ENCODE measurements at places on chromosomes 11 and 22.

GRCh38 chr11:133206313-133207005, 325.8 kb downstream of the OPCML start:
- DNase-seq, result no peak

- DNase-seq, result no peak
Observed at GRCh38 chr11:23041001-23041503, 180.8 kb upstream of the CCDC179 start.

- DNase-seq, result no peak
Observed at GRCh38 chr11:1514336-1515061, 27.9 kb upstream of the MOB2 start.

- DNase-seq, result no peak
Observed at GRCh38 chr11:46238078-46238966, 39.1 kb upstream of the CREB3L1 start.

- DNase-seq, result no peak
Observed at GRCh38 chr11:113248702-113249490, 65.5 kb upstream of the TTC12 start.

DNA sequence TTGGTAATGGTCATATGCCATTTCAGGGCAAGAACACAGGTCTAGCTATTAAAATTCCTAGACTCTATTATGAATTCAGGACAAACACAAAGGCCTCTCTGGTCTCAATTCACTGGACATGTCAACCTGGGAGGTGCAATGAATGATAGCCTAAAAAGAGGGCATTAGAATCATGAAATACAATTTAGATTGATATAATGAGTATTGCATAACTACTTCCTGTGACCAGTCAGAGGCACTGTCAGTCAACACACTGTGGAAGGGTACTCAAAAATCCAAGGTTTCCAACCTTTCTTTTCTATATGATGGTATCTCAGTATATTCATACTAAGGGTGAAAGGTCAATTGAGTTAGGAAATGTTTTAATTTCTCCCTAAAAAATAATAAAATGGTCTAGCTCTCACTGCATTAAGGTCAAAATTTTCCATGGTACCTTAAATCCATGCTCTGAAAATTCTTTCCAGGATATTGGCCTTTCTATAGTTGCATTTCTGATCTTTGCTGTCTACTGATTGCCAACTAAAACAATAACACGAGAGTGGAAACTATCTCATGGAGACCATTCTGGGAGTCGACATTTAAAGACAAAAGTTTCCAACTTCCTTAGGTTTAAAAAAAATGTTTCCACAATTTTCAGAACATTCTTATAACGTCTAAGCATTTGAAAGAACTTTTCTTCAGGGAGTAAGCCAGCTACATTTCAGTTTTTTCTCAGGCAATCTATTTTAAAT, 81.7 kb upstream of the APOA1 start:
- DNase-seq, result no peak

DNA sequence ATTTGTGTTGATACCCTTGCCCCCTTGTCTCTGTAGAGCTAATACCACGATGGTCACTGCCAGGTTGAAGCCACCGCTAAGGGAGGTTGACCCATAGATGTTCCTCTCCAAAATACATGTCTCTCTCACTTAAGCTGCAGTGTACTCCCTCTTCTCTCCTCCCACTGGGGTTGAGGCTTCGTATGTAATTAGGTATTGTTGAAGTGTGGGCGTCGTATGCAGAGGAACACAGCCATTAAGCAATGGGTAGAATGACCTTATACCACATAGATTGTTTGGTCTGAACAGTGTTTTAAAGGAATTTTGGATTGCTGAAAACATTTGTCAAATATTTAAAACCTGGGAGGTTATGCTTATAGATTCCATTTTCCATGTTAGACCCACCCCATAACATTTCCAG, 71.9 kb downstream of the TRAF6 start:
- DNase-seq, result no peak

- peak; percentile 54 for DNase-seq
Observed at GRCh38 chr22:25235547-25236290, 16.3 kb downstream of the CRYBB2 start.

- DNase-seq, result no peak
Observed at GRCh38 chr11:3139481-3140290, 25.4 kb downstream of the OSBPL5 start.

DNA sequence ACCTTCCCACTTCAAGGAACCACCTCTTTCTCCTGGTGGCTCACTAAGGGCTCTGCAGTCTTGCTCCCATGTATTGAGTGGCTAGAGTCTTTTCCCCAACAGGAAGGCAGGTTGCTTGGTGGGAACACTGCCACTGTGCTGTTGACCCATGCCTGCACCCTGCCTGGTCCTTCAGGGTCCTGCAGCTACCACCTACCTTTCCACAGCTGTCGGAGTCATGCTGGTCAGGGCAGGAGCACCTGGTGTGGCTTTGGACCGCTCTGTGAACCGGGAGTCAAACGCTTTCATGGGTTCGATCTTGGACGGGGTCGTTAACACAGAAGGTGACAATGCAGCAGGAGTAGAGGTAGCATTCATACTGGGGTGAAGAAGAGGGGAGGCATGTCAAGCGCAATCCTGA, 56.1 kb downstream of the HIRA start:
- no peak for DNase-seq

DNA sequence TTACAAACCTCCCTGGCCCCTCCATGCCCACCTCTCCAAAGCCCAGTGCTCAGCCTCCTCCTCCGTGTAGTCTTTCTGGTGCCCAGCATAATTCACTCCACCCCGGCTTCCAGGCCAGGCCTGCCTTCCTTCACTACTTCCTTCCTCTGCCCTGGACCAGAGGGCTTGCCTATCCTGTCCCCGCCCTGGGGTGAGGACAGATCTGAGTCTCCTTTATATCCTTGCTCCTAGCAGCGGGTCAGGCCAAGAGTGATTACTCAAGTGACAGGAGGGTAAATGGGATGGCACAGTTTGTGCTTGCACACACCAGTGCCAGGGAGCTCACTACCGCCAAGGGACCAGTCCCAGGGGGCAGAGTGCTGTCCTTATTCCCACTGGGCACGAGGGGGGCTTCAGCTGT, 48.0 kb downstream of the SCUBE1 start:
- DNase-seq, result no peak

DNA sequence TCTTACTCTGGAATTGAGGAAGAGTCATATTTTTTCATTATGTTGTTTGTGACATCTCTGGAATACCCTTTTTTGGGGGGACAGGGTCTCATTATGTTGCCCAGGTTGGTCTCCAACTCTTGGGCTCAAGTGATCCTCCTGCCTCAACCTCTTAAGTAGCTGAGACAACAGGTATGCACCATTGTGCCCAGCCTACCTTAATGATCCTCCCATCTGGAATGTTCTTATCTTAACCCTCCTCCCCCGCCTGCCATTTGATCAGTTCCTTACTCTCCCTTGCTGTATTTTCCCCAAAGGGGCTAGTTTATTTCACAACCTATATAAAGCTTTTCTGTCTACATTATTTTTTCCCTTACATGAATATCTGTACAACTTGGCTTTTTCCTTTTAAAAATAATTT, 594.7 kb downstream of the METTL15 start:
- no peak for DNase-seq

All from DMS153 (cell line).